ENCODE measurements at places on chromosomes 12 and 14. TPM values are rescaled to one million over a fixed set of nuclear protein-coding genes. Genes with fewer than 3 reads are reported as not detected.

Gene KRT7
- 1,019 TPM for total RNA-seq

Gene SLC7A7
- total RNA-seq: 6.9 TPM

Gene ERBB3
- total RNA-seq: 0.48 TPM

Gene CCDC175
- total RNA-seq: not detected

Gene CRACR2A
- total RNA-seq: 15.7 TPM

Gene HOXC11
- total RNA-seq: not detected

Gene RPS26
- 807 TPM for total RNA-seq

Gene PPM1H
- total RNA-seq: 4.3 TPM

Gene KCNK10
- total RNA-seq: not detected

Gene PTHLH
- total RNA-seq: 0.86 TPM

Gene MYH6
- total RNA-seq: not detected

Gene EXOC3L4
- total RNA-seq: not detected

Gene NR4A1
- 0.38 TPM for total RNA-seq

Gene MIP
- 0.29 TPM for total RNA-seq

Gene ADCY4
- 55.1 TPM for total RNA-seq

Gene NRIP2
- not detected for total RNA-seq

Gene BHLHE41
- total RNA-seq: 0.67 TPM

Gene ABCC9
- under 0.01 TPM for total RNA-seq

Gene CARMIL3
- under 0.01 TPM for total RNA-seq

Gene SVOP
- not detected for total RNA-seq

Gene PRKAG1
- total RNA-seq: 58.9 TPM

Gene GLT1D1
- total RNA-seq: not detected

All from vein endothelial cell (primary cell).